ENCODE measurements at places on chromosomes 12 and 14.

DNA sequence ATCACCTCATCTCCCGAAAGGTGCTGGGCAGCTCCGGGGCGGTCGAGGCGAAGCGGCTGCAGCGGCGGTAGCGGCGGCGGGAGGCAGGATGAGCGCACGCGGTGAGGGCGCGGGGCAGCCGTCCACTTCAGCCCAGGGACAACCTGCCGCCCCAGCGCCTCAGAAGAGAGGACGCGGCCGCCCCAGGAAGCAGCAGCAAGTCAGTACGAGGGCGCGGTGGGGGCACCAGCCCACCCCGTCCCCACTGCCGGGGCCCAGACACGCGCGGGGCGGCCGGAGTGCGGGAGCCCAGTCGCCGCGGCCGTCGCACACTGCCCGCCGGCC lies 862 bp downstream of the HMGA2 start:
- no peak for DNase-seq

GRCh38 chr14:106551265-106551664 lies 1024.9 kb downstream of the TMEM121 start:
- DNase-seq: no peak

DNA sequence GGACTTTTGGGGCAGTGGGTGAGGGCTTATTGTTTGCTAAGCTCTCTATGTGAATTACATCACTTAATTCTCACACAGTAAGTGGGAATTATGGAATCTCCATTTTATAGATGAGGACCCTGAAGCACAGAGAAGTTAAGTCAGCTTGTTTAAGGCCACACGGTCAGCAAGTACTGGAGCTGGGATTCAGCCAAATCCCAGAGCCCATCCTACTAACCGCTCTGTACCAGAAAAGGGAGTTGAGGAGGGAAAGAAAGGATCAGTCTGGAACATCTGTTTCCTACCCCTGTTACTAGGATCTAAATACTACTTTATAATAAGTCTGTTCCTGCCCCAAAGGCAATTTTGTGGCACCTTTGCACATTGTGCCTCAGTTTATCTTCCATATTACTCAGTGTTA lies 42.6 kb downstream of the PPFIBP1 start:
- no peak for DNase-seq

GRCh38 chr14:24206260-24207103 lies 986 bp downstream of the TSSK4 start:
- DNase-seq: no peak

DNA sequence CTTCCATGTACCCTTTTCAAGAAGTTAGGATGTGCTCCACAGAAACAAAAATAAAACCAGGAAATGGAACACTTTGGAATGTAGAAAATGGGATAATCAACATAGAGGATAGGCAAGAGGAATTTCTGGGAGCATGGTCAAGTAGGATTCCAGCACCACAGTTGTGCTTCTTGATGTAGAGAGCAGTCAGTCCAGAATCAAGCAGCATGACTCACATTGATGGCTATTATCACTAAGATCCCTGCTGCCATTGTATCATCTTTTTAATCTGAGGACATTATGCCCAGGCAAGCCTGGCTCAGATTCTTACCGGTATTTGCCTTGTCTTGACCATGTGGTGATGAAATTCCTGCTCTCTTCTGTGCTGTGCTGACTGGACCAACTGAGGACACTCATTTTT lies 5.7 kb downstream of the ETFRF1 start:
- no peak for DNase-seq

- DNase-seq: no peak
Observed at GRCh38 chr12:127306604-127307215, 960.3 kb upstream of the TMEM132C start.

DNA sequence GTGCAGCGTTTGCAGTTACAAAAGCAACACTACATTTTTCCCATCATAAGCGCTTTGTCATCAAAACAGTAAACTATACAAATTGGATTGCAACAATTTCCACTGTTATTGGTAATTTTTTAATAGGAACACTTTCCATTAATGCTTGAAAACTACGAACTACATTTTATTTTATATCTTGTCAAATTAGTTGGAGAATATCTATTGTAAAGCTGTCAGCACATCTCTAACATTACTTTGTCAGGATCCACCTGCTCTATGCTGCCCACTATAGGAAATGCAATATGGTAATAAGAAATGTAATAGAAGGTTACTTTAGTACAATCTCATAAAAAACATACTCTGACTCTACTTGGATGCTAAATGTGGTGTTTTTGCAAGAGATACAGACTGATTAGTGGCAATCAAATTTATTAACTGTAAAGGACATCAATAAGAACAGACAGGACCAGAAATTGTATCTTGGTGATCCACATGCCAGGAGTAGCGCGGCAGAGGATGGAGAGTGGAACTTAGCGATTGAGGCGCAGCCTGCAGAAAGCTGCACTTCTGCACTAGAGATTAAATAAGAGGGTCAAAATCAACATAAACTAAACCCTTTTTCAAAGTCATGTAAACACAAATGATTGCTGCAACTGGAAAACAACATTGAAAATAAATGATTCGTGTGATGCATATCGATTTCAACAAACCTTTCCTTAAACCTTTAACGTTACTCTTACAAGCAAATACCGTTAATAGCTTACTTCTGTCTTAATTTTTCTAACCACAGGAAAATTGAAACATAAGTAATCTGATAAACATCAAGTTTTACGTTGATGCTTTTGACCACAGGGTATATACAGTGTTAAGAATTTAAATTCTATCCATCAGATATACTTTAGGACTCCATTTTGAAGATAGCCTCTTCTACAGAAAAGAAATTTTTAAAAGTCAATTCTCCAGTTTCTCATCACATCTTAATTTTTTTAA lies 3.6 kb upstream of the ARID2 start:
- peak; percentile 73 for DNase-seq

- DNase-seq: no peak
Observed at GRCh38 chr12:74646831-74647230, 109.2 kb downstream of the ATXN7L3B start.

DNA sequence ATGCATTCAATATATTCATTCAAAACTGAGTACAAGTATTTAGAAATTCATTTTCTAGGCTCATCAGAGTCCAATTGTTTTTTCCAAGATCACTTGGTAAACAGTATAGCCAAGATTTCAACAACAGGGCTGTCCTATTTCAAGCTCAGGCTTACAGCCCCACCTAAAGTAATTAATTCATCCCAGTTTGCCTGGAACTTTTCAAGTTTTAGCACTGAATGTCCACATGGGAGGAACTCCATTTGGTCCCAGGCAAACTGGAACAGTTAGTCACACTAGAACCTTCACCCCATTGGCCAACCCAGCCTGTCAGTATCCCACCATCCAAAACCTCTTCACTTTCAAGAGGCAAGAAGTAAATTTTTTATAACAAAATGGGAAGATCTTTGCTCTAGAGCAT lies 210.9 kb downstream of the DPY19L2 start:
- DNase-seq: no peak

DNA sequence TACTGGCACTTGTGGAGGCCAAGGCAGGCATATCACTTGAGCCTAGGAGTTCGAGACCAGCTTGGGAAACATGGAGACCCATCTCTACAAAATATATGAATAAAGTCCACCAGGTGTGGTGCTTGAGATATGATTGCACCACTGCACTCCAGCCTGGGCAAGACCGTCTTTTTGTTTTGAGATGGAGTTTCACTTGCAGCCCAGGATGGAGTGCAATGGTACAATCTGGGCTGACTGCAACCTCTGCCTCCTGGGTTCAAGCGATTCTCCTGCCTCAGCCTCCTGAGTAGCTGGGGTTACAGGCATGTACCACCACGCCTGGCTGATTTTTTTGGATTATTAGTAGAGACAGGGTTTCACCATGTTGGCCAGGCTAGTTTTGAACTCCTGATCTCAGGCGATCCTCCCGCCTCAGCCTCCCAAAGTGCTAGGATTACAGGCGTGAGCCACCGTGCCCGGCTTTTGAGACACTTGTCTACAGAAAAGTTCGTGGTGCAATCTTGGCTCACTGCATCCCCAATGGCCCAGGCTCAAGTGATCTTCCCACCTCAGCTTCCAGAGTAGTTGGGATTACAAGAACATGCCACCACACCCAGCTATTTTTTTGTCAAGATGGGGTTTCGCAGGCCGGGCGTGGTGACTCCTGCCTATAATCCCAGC lies 16.3 kb upstream of the ATP5F1B start:
- no peak for DNase-seq

GRCh38 chr14:26204728-26205479 lies 392.9 kb downstream of the NOVA1 start:
- DNase-seq: no peak

- DNase-seq: no peak
Observed at GRCh38 chr14:105030194-105030593, 9.3 kb upstream of the CDCA4 start.

DNA sequence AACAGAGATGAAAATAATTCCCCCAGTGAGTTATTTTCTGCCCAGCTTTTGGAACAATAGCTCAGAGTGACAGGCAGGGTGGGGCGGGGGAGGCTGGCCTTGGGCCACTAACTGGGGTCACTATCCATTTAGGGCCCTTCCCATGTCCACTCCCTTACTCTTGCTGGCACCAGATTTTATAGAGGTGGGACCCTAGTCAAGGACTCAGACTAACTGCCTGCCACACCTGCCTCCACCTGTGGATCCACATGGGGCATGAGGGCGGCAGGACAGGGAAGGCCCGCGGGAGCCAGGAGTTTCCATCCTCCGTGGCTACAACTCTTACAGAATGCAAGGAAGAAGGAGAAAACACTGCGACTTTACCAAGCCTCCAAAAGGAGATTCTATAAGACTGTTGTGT lies 10.1 kb downstream of the VDR start:
- DNase-seq: no peak

- peak; percentile 20 for DNase-seq
Observed at GRCh38 chr12:100741084-100741711, 53.4 kb upstream of the ANO4 start.

- no peak for DNase-seq
Observed at GRCh38 chr12:26255893-26256645, 60.7 kb downstream of the SSPN start.

DNA sequence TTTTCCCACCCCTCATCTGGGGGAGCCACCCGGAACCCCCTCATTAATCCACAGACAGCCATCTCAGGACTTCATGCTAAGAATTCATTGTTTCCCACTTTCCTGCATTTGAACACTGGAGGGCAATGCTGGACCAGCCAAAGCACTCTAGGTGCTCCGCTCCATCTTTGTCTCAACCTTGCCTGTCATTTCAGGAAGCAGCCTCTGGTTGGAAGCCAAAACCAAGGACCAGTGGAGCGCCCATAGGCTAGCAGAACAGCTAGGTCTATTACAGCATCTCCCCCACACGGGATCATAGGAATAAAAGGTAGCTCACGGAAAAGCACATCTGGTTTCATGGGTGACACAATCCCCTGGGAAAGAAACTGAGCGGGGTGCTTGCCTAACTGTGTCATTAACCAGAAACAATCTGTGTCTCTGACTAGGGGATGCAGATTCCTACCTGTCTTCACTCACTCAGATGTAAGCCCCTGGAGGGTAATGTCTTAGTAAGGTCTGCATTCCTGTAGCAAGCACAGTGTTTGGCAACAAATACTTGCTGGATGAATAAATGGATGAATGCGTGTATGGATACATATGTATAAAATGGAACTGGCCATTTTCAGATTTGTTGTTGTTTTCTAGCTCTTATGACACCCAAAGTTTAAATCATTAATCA lies 197.0 kb downstream of the DAD1 start:
- no peak for DNase-seq

DNA sequence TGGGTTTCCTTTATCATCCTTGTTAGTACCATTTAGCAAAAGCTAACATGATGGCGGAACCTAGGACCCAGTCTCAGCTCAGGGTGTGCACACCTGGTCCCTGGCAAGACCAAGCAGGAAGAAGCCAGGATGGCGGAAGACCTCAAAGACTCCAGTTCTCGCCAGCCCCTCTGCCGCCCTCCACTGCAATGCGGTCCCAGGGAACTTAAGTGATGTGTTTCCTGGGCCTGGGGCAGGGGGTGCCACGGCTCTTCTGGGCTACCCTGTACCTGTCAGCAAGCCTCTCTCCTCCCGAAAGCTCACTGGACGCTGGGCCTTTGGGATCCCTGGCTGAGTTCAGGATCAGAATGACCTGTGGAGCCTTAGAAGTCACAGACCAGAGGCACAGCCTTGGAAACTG lies 71.3 kb downstream of the FBXL14 start:
- DNase-seq: no peak
